ENCODE measurements at places on chromosomes 11 and 22. TPM values are rescaled to one million over a fixed set of nuclear protein-coding genes. Genes with fewer than 3 reads are reported as not detected.
A peak's percentile ranks its signal among the peaks of the same experiment; 100 is the strongest.

- DNase-seq = no peak
Observed at GRCh38 chr11:69104212-69104855, 51.4 kb upstream of the SMIM38 start.

DNA sequence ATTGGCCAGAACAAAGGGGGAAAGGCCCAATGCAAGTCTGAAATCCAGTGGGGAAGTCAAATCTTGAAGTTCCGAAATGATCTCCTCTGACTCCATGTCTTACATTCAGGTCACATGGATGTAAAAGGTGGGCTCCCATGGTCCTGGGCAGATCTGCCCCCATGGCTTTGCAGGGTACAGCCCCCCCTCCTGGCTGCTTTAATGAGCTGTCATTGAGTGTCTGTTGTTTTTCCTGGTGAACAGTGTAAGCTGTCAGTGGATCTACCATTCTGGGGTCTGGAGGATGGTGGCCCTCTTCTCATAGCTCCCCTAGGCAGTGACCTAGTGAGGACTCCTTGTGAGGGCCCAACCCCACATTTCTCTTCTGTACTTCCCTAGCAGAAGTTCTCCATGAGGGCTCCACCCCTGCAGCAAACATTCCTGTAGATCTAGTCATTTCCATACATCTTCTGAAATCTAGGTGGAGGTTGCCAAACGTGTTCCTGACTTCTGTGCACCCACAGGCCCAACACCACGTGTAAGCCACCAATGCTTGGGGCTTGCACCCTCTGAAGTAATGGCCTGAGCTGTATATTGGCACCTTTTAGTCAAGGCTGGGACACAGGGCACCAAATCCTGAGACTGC lies 9.3 kb downstream of the CARD18 start:
- DNase-seq = no peak

DNA sequence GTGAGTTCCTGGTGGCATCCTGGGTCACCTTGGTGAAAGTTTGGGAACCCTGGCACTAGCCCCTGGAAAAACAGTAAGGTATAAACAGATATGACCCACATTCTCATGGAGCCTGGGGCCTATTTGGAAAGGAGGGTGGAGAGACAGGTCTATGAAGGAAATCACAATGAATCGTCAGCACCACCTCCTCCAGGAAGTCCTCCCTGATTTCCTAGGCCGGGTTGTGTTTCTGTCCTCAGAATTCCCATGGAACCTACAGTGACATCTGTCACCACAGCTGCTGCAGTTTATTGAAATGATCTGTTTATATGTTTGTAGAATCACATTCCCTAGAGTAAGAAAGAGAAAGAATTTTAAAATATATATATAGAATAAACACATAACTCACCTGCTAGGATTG lies 71.8 kb upstream of the ASPHD2 start:
- DNase-seq = no peak

- DNase-seq = no peak
Observed at GRCh38 chr11:9672918-9673317, 9.0 kb downstream of the SWAP70 start.

DNA sequence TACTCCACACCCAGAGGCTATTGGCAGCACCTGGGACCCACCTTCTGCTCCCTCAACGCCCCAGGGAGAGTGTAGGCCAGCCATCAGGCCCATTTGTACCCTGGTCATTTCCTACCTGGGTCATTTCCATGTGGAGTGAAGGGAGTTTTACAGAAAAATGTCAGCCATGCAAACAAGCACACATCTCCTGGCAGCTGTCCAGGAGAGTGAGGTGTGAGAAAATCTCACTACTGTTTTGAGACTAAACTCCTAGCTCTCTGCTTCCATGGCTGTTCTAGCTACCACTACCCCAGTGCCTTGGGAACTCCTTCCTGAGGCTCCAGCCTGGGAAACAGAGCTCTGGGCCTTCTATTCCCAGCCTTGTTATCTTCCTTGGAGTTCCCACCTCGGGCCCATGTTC lies 2.8 kb upstream of the TMPRSS13 start:
- peak; percentile 49 for DNase-seq

DNA sequence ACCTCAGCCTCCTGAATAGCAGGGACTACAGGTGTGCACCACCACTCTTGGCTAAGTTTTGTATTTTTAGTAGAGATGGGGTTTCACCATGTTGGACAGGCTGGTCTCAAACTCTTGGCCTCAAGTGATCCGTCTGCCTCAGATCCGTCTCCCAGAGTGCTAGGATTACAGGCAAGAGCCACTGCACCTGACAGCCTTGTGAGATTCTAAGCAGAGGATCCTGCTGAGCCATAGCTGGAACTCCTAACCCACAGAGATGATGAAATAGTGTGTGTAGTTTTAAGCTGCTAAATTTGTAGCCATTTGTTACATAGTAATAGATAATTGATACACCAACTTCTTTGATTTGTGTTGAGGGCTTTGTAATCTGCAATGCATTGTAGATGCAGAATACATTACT lies 51.1 kb downstream of the CLMP start:
- DNase-seq = no peak

DNA sequence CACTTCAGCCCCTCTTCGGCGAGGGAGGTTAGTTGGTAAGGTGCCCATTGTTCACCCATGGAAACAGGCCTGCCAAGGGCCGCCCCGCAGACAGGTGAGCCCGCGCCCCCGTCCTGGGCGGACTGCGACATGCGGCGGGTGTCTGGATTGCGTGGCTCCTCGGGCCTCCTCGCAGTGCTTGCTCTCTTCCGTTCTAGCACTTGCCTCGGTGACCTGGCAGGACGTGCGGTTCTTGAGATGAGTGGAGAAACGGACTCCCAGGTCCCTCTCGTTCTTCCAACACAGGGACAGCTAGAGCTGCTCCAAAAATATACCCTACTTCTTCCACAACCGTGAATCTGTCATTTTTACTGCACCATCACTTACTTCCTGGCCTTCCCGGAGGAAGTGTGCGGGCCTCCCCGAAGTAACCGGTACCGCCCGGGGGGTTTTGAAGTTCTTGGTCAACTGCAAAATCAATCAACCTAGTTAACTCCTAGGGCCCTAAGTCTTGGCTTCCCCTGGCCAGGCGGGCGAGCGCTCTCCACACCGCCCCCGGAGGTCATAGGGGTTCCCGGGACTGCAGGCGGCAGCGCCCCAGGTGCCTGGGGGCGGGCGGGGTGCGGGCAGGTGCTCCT lies 745 bp upstream of the ZBTB44 start:
- DNase-seq = peak; percentile 63

DNA sequence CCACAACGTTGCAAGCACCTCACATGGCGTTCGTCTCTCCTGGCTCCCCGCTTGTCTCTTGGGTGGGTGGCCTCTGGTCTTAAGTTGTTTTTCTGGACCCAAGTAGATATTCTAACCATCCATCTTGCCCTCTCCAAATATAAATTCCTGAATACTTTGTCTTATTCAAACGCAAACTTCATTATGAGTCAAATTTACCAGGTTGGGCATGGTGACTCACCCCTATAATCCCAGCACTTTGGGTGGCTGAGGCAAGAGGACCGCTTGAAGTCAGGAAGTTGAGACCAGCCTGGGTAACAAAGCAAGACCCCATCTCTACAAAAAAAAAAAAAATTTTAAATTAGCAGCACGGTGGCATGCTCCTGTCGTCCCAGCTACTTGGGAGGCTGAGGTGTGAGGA lies 5.1 kb upstream of the IGSF9B start:
- DNase-seq = no peak

- no peak for DNase-seq
Observed at GRCh38 chr11:64804346-64805210, 1.6 kb upstream of the MAP4K2 start.

The OR2D2 gene
- total RNA-seq = not detected

All from activated naive CD8-positive, alpha-beta T cell treated with anti-CD3 and anti-CD28 coated beads, Interleukin-2, amount 10 ng/mL, durations not matched to agents 7 days and 5 days (primary cell).